ENCODE measurements at places on chromosomes 2 and 18.

GRCh38 chr2:193738892-193739291, 1544.2 kb upstream of the TMEFF2 start:
- no peak for DNase-seq

GRCh38 chr2:64274399-64275173, 130.4 kb upstream of the PELI1 start:
- no peak for DNase-seq

DNA sequence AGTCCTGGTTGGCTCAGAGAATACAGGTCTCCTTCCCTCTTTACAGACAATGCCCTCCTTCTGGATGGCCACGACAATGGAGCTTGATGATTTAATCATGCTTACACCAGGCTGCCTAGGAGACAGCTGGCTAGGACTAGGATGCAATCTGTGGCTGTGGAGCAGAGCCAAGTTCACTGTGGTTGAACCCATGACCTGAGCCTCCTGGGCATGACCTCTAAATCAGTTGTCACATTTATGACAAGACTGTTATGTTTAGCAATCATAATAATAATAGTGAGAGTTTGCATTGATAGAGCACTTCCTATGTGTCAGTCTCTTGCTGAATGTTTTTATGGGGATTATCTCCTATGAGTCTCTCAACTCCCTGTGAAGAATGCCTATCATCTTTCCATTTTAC, 244.1 kb downstream of the ICOS start:
- DNase-seq: no peak

GRCh38 chr2:24104906-24105305, 18.2 kb downstream of the PFN4 start:
- no peak for DNase-seq

DNA sequence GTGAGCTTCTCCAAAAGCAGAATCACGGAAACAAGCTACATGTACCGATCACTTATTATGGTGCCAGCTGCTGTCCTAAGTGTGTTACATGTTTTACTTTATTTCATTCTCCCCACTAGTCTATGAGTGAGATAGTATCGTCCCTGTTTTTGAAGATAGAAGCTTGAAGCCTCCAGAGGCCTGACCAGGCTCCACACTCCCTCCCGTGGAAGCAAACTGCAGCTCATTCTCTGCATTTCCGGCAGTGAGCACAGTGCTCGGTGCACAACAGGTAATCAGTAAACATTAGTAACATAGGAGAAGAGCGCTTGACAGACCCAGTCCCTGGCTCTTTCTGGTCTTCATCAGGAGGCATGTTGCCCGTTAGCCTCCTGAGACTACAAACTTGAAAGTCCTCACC, 72.9 kb downstream of the ZBTB7C start:
- DNase-seq: no peak

DNA sequence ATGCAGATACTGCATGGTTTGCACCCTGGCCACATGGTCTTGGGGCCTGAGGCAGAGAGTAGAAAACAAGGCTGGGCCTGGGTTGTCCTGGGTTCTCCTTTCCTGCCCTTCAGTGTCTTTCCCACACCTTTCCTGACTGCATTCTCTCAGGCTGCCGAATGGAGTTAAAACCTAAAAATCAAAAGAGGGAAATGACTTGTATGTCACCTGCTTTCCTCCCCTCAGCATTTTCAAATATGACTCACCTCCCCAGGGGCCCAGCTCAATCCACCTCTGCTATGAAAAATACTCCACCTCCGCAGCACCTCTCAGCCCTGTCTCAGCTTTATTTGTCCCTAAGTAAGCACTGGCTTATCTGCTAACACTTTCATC, 457.8 kb upstream of the MEX3C start:
- DNase-seq: no peak

- no peak for DNase-seq
These were observed 121.2 kb downstream of the ZNF521 start for GRCh38 chr18:25230658-25231326.

GRCh38 chr2:11097854-11098387, 57.3 kb upstream of the SLC66A3 start:
- no peak for DNase-seq

- DNase-seq: no peak
These were observed 222.7 kb upstream of the PIK3C3 start for GRCh38 chr18:41732356-41732755.

GRCh38 chr2:112714836-112715631, 5.8 kb upstream of the NT5DC4 start:
- no peak for DNase-seq

DNA sequence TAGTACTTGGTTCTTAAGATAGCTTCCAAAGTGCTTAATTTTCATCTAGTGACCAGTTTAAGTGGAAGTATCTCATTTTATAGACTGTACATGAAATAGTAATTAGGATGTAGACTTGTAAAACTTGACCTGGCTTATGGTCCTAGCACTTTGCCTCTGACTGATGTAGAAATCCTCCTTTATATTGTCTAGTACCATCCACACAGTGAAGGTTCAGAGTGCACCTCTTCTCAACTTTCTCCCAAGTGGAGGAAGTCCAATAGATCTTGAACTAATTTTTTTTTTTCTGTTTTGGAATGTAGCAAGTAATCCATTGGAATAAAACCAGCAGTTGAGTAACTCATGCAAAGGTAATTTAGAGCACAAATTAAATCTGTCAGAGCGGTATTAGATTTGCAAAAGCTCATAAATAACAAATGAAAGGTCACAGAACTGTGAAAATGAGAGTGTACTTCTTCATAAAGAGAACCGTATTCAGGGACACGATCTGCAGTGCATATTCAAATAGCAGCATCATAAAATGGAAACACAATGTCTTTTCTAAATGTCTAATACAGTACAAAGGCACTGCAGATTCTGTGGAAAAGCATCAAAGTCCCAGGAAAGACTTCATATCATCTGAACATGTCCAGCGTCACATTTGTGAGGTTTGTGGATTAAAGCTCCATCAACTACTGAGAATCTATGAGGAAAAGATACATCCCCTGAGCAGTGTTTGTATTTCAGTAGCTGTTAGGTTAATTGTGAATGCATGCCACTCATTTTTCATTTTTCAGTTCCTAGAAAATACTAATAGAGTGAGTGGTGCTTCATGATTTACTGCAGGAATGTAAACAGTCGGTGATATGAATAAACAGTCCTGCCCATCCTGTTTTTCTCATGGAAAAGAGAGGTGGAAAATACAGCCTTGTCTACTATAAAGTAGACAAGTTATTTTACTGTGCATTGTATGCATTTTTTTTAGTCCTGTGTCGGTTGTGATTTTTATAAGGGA, 100.7 kb downstream of the LYPD6 start:
- no peak for DNase-seq

- DNase-seq: no peak
These were observed 31.3 kb downstream of the ACKR3 start for GRCh38 chr2:236600892-236601291.

GRCh38 chr2:140918426-140918825, 1212.4 kb downstream of the LRP1B start:
- DNase-seq: no peak

GRCh38 chr2:237066396-237066795, 19.3 kb upstream of the COPS8 start:
- no peak for DNase-seq

- DNase-seq: no peak
These were observed 29.0 kb downstream of the LINC00305 start for GRCh38 chr18:64119916-64120315.

GRCh38 chr18:77254711-77255405, 5.2 kb downstream of the GALR1 start:
- DNase-seq: no peak

DNA sequence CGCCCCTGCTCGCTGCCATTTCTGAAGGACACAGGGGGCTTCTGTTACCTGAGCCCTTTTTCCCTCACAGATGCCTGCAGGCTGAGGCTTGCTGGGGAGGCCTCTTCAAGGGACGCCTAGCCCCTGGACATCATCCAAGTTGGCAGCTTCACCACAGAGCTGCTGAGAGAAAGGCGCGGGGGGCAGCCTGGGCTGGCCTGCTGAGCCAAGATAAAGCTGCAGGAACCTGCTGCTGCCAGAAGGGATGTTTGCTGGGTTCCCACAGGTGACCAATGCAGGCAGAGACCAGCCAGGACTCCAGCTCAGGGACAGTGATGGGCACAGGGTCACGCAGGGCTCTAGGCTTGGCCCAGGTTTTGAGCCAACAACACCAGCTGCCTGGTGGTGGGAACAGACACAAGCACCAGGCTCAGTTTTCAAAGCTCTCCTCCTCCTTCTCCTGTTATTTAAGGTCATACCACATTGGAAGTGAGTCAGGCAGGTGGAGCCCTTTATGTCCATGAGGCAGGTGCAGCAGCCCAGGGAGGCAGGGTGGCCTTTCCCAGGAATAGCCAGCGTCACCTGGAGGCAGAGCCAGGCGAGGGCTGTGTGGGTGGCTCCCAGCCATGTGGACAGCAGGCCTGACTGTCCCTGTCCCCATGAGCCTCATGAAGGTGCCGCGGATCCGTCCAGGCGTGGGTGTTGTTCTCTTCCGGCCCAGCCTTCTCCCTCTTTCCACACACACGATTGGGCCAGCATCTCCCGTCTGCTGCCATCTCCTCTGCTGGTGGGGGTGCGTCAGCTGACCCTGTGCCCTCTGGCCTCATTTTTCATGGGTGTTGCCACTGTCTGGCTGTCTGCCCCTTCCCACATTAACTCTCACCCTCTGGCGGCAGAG, 515.5 kb upstream of the MYT1L start:
- DNase-seq: no peak

DNA sequence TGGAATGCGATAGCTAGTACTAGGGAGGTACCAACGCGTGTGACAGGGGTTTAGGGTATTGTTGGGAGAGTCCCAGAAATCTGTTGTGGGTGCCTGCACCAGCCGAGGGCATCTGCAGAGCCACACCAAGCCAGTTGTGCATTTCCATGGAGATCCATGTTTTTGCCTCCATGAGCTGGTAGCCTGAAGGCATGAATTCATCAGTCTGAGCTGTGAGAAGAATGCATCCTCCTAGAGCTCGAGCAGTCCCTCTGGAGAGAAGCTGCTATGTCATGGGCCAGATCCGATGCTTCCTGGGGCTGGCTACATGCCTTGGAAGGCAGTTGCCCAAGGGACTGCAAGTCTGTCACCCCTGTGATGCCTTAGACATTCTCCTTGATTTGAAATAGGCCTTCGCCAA, 57.9 kb downstream of the LIPG start:
- no peak for DNase-seq

- DNase-seq: no peak
These were observed 11.2 kb upstream of the PROM2 start for GRCh38 chr2:95262896-95263542.

DNA sequence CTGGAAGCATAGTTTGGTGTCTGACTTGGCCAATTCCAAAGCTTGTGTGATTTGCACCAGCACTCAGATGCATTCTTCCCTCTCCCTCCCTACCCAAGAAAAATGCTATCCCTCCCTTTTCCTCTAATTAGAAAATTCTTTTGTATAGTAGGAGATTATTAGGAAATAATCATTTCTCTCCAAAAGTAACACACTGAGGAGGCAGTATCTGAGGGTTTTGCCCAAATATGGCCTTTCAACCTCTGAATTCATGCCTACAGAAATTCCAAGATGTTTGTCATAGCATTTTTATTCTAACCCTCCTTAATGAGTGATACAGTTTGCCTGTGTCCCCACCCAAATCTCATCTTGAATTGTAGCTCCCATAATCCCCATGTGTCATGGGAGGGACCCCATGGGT, 5.0 kb upstream of the TMEM18 start:
- no peak for DNase-seq

DNA sequence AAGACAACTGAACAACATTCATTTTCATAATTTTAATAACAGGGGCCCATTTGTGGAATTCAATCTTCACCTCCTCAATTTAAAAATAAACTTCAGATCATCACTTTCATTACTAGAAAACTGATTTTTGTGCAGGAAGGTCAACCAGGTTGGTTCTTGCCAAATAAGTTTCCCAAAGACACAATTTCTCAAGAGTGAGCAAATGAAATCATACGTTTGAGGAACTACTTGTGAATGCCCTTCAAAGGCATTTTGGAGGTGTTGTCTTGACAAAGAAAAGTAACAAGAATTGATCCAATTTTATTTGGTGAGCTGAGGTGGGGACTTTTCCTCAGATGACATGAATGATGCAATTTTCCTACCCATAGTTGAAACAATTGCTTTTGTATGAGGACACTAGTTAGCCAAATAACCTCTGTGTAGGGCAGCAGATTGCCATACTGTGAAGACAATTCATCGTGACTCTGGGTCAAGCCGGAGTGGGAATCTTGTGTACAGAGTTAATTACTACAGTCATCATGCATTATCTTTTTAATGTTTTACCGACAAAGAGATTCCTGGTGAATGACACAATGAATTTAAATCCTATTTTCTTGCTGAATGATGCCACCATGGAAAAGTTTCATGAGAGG, 121.8 kb downstream of the TGFA start:
- no peak for DNase-seq
